ENCODE measurements at places on chromosomes 1 and 21.
A peak's percentile ranks its signal among the peaks of the same experiment; 100 is the strongest.

GRCh38 chr1:116560704-116561490 is 9.9 kb downstream of the CD58 start:
- no peak for DNase-seq

DNA sequence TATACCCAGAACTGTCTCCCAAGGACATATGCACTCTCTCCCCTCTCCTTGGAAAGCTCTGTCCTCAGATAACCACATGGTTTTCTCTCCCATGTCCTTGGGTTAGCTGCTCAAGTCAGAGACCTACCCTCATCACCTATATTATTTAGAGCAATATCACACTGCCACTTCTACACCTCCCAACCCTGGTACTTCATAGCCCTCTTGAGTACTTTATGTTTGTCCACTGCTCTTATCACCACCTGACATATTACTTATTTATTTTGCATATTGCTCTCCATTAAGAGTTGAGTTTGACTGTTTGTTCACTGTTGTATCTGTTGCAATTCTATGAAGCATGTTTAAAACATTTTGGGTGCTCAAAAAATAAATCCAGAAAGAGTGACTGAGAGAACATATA is 126.3 kb upstream of the ATP1B1 start:
- DNase-seq, result no peak

DNA sequence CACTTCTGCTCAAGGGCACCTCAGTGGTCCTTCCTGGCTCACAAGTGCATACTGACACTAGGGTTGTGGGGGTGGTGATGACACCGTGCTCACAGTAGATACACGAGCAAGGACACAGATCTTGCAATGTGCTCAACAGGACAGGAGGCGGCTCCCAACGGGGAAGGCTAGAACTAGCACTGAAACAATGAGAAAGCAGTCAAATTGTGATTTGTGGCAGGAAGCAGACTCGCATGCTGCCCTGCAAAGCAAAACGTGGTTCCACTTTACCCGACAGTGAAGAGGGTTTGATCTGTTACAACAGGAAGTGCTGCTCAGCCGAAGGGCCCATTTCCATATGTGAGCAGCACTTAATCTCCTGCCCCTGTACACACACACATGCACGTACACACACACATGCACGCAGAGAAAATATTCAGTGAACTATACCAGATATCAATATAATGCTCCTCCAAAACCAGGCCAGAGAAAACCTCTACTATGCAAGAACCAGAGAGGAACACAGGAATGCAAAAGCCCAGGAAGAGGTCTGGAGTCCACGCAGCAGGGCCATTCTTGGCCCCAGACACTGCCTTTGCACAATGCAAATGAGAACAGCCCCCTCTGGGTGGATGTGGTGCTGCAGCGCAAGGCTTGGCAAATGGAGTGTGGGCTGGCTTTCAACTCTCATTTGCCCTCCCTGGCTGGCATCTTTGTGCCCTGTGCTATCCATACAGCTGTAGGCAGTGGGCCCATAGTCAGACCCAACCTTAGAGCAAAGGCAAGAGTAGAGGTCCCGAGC is 47.1 kb downstream of the KANK4 start:
- DNase-seq, result no peak

DNA sequence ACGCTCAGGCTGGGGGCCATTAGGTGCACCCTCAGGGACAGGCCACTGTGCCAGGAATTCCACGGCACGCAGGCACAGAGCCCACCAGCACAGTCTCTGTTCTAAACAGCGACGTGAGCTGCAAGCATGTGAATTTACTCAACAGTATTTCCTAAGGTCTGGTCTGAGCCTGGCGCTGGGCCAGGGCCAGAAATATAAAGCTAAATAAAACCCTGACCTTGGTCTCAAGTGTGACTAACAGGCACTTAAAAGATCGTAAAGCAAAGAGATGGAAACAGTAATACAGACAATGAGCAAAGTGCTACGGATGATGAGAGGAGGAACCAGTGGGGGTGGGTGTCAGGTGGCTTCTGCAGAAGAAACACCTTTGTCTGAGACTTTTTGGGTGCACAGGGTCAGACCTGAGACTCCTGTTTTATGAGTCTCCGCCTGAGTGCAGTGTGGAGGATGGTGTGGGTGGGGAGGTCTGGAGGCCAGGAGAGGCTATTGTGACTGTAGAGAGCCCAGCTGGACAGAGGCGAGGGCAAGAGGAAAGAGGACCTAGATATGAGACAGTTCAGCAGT is 53.4 kb upstream of the EDN2 start:
- DNase-seq, result peak; percentile 84

GRCh38 chr1:57707631-57708030 is 283.8 kb upstream of the DAB1 start:
- DNase-seq, result no peak

- DNase-seq, result no peak
Measured at GRCh38 chr1:162710780-162711465, 78.7 kb downstream of the DDR2 start.

DNA sequence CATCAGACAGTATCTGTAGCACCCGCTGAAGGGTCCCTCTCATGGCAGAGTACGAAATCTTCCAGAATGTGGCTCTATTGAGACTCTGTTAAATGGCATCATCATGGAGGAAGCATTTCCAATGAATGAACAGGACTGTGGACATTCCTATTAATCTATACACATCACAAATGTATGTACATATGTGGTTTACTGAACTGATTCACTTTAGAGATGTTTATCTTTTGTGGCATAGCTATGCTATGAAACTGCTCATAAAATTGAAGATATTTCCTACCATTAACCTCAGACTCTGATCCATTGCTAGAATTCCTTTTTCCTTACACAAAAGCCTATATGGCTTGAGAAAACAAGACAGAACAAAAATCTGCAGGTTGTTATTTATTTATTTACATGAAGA is 259.6 kb upstream of the RRP15 start:
- no peak for DNase-seq

DNA sequence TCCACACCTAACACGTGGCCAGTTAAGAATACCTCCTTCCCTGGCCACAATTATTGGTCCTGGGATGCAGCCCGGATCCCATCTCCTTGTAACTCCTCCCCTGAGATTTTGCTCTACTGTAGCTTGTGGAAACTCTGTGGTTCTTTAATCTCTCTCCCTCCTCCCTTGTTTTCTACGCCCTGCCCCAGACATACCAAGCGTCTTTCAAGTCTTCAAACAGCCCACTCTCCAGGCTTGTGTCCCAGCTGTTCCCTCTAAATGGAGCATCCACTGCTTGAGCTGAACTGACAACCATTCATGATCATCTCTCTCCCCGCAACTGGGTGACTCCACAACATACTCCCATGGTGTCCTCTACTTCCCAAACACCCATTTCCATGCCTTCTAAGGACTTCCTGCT is 111.6 kb downstream of the SIPA1L2 start:
- no peak for DNase-seq

Data from left ventricle myocardium superior (tissue), 1 donor.